LoVo (cell line): ENCODE measurements at places on chromosomes 16 and 17.

DNA sequence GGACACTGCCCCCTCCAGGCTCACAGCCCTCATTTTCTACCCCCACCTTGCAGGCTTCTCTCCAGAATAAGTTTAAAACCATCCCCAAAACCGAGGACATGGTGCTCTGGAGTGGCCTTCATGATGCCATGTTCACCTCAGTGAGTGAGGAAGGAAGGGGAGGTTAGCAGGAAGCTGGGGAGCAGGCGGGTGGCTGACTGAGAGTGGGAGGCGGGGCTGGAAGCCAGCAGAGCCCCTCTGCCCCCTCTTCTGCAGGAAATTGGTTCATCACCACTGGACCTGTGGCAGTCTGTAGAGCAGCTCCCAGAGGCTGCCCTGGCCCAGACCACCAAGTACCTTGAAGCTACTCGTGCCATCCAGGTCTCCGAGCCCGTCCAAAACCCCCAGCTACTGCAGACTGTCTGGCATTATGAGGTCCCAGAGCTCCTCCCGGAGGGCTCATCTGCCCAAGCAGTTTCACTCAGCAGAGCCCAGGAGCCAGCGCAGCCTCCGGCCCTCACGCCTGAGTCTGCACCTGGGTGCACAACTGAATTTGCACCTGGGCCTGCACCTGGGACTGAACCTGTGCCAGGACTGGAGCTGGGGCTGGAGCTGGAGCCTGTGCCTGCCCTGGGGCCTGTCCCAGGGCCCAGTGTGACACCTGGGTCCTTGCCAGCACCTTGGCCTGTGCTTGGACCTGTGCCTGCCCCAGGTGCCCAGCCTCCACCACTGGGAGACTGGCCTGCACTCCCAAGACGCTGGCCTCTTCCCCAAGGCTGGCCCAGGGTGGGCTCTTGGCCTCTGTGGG is 19.0 kb downstream of the C16orf96 start:
- no peak for DNase-seq

GRCh38 chr17:56111706-56112485 is 41.4 kb upstream of the ANKFN1 start:
- DNase-seq = no peak

DNA sequence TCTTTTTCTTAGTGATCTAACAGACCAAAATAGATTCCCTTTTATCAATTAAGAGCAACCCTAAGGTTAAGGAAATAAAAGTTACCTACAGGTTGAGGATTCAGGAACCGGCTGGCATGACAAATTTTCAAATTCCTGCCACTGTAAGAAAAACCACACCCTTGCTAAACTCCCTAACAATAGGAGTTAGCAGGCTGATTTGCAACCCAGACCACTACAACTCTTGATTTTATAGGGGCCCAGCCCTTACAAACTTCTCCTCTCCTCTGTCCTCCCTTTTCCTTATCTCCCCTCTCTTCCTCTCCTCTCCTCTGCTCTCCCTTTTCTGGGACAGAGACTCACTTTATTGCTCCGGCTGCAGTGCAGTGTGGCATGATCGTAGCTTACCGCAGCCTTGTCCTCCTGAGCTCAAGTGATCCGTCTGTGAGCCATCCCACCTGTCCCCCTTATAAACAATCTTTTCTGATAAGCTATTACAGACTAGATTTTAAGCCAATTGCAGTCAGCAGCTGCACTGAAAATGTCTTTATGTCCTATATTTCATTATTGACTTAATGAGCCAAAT is 418.9 kb downstream of the CDH8 start:
- no peak for DNase-seq

DNA sequence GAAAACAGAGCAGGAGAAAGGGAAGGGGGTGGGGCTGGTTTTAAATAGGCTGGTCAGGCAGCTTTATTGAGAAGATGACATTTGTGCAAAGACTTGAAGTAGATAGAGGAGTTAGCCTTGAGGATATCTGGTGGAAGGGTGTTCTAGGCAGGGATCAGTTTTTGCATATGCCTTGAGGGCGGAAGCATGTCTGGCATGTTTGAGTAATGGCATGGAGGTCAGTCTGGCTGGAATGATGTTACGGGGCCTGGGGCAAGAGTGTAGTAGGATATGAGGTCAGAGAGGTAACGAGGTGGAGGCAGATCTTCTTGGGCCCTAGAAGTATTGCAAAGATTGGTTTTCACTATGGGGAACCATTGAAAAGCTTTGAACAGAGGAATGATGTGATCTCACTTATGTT is 4.8 kb downstream of the RABEP1 start:
- no peak for DNase-seq

DNA sequence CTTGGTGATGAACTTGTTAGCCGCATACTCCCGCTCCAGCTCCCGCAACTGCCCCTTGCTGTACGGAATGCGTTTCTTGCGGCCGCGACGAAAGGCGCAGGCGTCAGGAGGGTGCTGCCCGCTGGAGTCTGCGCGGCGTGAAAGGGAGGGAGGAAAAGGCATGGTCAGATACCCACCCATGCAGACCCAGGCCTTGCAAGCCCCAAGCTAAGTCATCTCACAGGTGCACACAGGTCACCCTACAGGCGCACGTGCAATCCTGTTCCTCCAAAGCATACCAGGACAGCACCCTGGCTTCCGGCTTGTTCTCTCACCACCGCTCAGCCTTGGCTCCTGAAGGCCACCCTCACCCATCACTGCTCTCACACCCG is 1.6 kb downstream of the HOXB13 start:
- DNase-seq = no peak

DNA sequence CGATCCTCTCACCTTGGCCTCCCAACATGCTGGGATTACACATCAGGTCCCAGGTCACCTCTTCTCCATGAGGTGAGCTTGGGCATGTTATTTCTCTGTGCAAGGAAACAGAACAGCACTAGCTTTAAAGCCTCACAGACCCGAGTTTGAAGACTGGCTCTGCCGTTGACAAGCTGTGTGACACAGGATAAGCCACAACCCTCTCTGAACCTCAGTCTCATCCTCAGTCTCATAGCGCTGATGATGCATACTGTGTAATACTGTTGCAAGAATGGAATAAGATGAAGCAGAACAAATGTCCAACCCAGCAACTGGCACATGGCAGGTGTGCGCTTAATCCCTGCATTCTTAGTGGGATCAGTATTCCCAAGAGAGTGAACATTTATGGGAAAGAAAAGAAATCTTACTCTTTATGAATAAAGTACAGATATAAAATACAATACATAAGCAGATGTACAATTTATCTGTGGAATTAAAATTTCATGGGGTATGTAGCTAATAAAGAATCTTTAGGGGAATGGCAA is 43.5 kb downstream of the ABAT start:
- DNase-seq = no peak

- no peak for DNase-seq
These were observed 36.9 kb downstream of the SOST start for GRCh38 chr17:43721537-43722268.

DNA sequence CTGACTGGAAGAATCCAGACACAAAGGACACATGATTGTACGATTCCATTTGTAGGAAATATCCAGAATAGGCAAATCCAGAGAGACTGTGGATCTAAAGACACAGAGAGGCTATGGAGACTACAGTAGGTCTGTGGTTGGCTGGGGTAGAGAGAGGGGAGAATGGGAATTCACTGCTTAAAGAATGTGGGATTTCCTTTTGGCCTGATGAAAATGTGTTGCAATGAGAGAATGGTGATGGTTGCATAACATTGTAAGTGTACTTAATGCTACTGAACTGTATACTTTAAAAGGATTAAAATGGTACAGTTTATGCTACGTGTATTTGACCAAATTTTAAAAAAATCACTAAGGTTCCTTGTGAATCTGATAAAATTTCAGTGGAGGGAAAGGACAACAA is 62.1 kb downstream of the GPRC5B start:
- no peak for DNase-seq

DNA sequence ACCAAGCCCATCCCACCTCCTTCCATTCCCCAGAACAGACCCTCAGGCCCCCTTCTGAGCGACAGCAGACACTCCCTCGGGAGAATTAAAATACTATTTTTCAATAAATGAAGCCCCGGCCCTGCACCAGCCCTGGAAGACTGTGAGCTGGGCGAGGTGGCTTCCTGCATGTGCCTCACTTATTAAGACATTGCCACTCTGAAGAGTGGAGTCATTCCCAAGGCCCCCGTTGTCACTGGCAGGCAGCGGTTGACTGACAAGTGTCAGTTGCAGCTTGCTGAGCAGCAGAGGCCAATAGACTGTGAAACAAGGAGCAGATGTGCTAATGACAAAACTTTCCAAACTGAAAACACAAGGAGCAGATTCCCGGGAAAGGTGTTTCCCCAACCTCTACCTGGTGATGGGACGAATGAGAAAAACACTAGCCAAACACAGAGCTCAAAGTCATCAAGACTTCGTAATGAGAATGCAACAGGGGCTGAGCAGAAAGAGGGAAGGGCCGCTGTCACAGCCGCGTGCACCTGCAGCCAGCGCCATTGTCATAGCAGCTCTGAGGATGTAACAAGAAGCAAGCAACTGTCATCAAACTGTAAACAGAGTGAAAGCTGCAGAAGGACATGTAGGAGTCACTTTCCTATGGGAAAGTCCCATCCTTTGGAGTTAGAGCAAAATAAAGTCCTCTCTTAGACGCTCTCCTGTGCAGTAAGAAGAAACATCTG is 232.1 kb downstream of the C16orf78 start:
- DNase-seq = no peak

GRCh38 chr17:42422412-42422957 is 571 bp downstream of the CAVIN1 start:
- DNase-seq = peak; percentile 30

DNA sequence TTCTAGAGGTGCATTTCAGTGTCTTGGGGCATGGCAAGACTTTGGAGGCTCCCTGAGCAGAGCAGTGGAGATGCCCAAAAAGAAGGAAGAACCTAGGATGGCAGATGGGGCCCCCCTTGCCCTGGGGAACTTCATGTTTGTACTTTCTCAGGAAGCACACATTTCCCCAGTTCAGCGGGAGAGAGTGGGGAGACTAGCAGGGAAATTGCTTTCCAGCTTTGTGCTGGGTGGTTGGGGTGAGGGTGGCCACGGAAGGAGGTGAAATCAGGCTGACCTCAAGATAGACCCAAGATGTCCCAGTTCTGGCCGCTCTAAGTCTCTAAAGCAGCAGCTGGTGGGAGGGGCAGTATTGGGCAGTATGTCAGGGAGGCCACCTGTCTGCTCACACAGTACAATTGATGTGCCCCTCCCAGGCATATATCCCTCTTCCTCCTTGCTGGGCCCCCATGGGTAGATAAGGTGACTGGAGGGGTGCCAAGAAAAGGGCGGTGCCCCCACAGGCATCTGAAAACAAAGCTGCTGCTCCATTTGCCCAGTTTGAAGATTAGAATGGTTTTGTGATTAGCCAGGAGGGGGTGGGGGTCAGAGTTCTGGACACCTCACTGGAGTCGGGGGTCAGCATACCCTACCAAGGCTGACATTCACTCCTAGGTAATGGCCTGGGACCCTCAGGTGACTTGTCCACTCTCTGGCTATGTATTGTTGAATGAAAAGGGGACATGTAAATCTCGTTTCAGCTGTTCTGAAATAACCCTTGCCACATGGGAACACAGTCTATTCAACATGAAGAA is 17.1 kb upstream of the NAGLU start:
- peak; percentile 66 for DNase-seq

- no peak for DNase-seq
These were observed 21.0 kb downstream of the PRCD start for GRCh38 chr17:76560877-76561221.

DNA sequence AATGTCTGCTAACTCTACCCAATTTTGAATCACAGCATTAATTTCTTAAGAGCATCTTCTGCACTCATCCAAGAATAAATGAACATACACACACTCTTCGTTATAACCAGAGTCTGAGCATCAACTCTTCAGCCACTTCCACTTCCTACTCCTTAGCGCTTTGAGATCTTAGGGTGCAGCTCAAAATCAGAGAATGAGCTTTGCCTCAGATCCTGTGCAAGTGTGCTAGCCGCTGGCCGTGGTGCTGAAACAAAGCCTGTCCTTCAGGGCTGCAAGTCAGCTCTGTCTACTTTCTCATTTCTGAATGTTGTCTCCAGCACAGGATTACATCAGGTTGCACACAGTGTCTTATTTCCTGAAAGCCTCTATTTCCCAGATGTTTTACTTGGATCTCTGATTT is 165.4 kb downstream of the AIPL1 start:
- DNase-seq = peak; percentile 50

GRCh38 chr17:33515974-33516373 is 222.9 kb upstream of the ASIC2 start:
- DNase-seq = no peak

GRCh38 chr17:4510618-4510941 is 11.9 kb downstream of the SPNS2 start:
- DNase-seq = no peak

GRCh38 chr17:28948873-28949184 is 2.5 kb downstream of the PHF12 start:
- no peak for DNase-seq

DNA sequence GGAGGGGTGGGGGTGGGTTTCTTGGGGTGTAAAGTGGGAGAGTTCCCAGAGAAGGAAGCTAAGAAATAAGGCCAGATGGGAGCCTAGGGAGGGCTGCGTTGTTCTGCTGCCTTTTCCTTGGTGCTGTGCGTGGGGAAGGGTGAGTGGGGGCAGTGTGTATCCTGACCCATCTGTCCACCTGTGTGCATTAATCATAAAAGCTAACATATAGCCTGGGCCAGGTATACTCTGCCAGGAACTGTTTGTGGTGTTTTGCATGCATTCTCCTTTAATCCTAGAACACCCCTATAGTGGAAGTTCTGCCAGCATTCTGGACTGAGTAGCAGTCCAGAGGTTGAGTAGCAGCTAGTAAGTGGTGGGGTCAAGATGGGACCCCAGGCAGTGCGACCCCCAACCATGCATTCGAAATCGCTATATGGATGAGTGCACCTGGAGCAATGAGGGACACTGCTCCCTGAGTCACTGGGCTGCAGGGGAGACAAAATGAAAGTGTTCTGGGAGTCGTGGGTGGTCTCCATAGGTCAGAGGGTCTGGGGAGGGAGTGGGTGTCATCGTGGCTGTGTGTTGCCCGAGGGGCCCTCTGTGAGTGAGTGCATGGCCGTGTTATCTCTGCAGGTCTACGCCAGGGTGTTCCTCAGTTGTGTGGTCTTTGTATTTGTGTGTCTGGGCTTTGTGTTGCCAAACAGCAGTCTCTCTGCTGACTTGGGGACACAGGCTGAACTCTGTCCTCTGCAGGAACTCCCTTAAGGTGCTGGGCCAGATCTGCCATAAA is 1.3 kb downstream of the ERBB2 start:
- DNase-seq = peak; percentile 41

DNA sequence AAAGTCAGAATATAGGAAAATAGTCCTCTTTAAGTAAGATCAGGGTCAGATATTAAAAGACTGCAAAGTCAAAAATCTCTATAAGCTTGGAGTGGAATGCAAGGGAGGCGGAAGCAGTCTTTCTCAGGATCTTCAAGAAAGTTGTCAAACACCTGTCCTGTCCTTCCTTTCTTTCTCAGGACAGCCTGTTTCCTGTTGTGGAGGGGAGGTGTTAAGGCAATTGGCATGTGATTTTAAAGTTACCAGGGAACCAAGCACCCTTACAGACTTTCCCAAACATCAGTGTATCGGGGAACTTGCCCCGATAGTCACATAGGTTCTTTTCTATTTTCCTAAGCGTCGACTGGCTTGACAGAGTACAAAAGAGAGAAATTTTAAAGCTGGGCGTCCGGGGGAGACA is 2.1 kb downstream of the ATP5PD start:
- DNase-seq = no peak

GRCh38 chr17:34902831-34903547 is 58.3 kb downstream of the CCT6B start:
- no peak for DNase-seq
